Activated T-helper 1 cell treated with anti-CD3 and anti-CD28 coated beads, Interleukin-2, amount 50 U/mL, for 16 hours (primary cell): ENCODE measurements at places on chromosomes 1 and 21.

GRCh38 chr1:162137179-162137960, 67.9 kb downstream of the NOS1AP start:
- DNase-seq: no peak

- peak; percentile 96 for DNase-seq
Observed at GRCh38 chr1:3624200-3625136, at the start of gene TPRG1L. TPRG1L (plus strand) TSS chr1:3625015; CDS start chr1:3625073, 58 bp downstream.

DNA sequence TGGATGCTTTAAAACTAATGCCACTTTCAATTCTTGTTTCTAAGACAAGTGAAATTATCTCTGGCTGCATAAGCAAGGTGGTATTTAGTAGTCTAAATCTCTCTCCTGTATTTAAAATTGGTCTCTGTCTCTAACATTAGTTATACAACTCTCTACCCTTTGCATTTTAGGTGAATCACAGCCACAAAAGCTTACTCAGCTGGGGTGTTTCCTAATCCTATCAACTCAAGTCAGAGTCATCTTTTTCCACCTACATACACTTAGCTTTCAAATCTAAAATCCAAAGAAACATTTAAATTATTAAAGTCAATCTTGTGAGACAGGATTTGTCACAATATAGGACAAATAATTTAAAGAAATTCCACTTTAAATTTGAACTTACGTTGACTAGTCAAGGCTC, 255.1 kb upstream of the CXADR start:
- DNase-seq: no peak

GRCh38 chr1:22131875-22132486, 10.9 kb downstream of the WNT4 start:
- DNase-seq: peak; percentile 35

DNA sequence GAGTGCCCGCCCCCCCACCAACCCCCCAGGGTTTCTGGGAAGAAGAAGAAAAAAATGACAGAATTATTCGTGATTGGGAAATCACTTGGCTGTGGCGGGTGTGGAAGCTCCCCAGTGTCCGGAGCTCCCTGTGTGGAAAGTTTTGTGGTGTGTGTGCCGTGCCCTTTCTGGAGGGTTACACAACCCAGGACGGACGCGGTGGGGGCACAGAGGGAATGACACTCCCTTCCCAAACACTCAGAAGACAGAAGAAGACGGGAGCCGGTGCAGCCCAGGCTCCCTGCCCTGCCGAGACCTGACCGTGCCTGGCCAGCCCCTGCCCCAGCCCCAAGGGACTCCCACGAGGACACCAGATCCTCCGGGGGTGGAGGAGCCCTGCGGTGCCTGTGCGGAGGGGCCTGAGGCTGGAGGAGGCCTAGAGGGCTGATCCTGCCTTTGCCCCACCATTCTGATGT, 33.0 kb upstream of the ADARB1 start:
- no peak for DNase-seq

GRCh38 chr1:235156740-235157139, 4.3 kb downstream of the RBM34 start:
- DNase-seq: no peak

- no peak for DNase-seq
Observed at GRCh38 chr1:10528066-10529014, 53.6 kb downstream of the PEX14 start.
